CD4-positive, alpha-beta memory T cell (primary cell): ENCODE measurements at places on chromosomes 4 and X. TPM values are rescaled to one million over a fixed set of nuclear protein-coding genes. Genes with fewer than 3 reads are reported as not detected.

DNA sequence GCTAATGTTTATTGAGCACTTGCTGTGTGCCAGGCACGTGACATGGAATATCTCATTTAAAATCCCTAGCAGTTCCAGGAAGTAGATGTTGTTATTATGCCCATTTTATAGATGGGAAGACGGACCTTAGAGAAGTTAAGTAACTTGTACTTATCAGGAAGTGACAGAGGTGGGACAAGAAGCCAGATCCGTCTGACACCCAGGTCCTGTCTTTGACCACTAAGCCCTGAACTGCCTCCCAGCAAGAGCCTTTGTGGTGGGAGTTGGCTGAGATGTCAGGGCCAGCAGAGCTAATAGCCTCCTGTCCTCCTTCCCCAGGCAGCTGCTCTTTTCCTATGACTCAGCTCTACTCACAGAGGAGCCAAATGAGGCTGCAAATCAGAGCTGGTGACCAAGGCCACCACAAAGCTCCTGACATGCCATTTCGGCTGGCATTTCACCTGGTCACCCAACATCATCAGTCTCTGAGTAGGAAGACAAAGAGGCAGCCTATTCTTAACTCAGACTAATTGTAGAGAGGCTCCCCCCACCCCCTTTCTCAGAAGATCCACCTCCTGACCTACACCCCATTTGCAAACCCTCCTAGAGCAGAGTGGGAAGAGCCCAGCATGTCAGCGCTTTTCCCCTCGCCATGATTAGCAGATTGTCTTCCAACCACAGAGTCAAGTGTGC lies 175.1 kb upstream of the KIT start:
- no peak overlapping the region for H3K4me3 ChIP-seq
- H3K36me3 ChIP-seq, result no peaks in the 10 kb centered on the region
- no peaks in the 10 kb centered on the region for H3K27me3 ChIP-seq

GRCh38 chrX:49171752-49172279 lies at the start of gene PLP2:
Gene PLP2, plus strand, starts transcription at chrX:49171898. Its CDS starts 103 bp downstream, at chrX:49172001.
- peaks cover 32% of the 10 kb centered on the region for H3K4me1 ChIP-seq
- peak within 1 kb of the TSS; percentile 76 for H3K27ac ChIP-seq
- H3K27me3 ChIP-seq, result no peaks in the 10 kb centered on the region
- peaks cover 10% of the 10 kb centered on the region for H3K36me3 ChIP-seq

- no peaks in the 10 kb centered on the region for H3K36me3 ChIP-seq
- no peaks in the 10 kb centered on the region for H3K4me1 ChIP-seq
- DNase-seq, result no peak
- H3K27ac ChIP-seq, result no peak overlapping the region
Measured at GRCh38 chr4:7323872-7324650, 110.7 kb downstream of the PSAPL1 start.

GRCh38 chr4:20042769-20043168 lies 208.9 kb upstream of the SLIT2 start:
- H3K4me3 ChIP-seq, result no peak overlapping the region
- H3K4me1 ChIP-seq, result no peaks in the 10 kb centered on the region
- no peaks in the 10 kb centered on the region for H3K36me3 ChIP-seq
- no peaks in the 10 kb centered on the region for H3K27me3 ChIP-seq
- no peak for DNase-seq
- H3K27ac ChIP-seq, result no peak overlapping the region

DNA sequence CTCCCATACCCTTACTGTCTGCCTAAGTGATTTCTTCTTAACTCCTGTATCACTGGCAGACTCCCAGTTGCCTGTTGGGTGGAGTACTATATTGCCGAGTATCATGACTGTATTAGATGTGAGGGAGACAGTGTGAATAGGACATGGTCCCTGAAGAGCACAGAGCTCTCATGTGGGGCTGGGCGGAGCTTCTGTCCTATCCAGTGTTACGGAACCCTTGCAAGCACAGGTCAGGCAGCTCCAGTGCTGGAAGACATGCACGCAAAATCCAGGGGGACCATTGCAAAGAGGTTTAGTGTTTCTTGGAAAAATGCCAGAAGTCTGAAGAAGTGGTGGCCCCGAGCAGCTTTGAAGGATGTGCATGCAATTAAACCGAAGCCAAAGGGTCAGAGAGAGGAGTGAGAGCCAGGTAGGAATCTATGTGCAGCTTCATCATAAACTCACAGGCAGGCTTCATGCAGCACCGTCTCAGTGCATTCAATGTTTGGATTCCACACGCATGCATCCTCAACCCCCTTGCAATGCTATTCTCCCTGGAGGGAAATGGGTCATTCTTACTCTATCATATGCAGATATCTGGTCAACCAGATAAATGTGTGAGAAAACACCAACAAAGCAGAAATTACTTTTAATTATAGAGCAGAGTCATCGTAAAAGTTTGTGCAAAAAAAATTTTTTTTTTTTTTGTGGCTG lies 49.7 kb upstream of the DHRSX start:
- H3K27ac ChIP-seq, result no peak overlapping the region
- H3K4me1 ChIP-seq, result no peaks in the 10 kb centered on the region
- no peak overlapping the region for H3K4me3 ChIP-seq
- no peaks in the 10 kb centered on the region for H3K36me3 ChIP-seq
- H3K27me3 ChIP-seq, result no peaks in the 10 kb centered on the region

- no peak for DNase-seq
- no peaks in the 10 kb centered on the region for H3K27me3 ChIP-seq
- H3K4me1 ChIP-seq, result no peaks in the 10 kb centered on the region
- H3K27ac ChIP-seq, result no peak overlapping the region
- H3K36me3 ChIP-seq, result no peaks in the 10 kb centered on the region
Measured at GRCh38 chr4:85407546-85407945, 67.4 kb upstream of the ARHGAP24 start.

- no peak for DNase-seq
- no peaks in the 10 kb centered on the region for H3K4me1 ChIP-seq
- H3K27me3 ChIP-seq, result no peaks in the 10 kb centered on the region
- no peak overlapping the region for H3K4me3 ChIP-seq
- no peak overlapping the region for H3K27ac ChIP-seq
- no peaks in the 10 kb centered on the region for H3K36me3 ChIP-seq
Measured at GRCh38 chr4:5823542-5824211, 69.2 kb downstream of the CRMP1 start.

DNA sequence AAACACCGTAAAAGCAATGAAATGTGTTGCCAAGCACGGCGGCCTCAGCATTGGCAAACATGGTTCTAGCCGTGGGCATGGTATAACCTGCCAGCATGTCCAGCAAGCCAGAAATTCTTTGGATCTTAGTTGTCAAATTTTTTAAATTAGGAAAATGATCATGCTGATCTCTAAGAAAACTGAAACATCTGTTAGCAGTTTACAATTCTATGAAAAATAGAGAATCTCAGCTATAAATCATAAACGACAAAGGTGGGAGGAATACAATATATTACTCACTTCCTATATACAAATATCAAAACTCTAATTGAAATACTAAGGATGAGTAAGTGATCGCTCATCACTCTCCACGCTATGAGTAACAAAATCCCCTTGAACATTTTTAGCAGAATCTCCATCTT lies 130.3 kb downstream of the ADGRA3 start:
- H3K4me3 ChIP-seq, result no peak overlapping the region
- H3K27me3 ChIP-seq, result no peaks in the 10 kb centered on the region
- no peaks in the 10 kb centered on the region for H3K4me1 ChIP-seq
- no peak for DNase-seq

DNA sequence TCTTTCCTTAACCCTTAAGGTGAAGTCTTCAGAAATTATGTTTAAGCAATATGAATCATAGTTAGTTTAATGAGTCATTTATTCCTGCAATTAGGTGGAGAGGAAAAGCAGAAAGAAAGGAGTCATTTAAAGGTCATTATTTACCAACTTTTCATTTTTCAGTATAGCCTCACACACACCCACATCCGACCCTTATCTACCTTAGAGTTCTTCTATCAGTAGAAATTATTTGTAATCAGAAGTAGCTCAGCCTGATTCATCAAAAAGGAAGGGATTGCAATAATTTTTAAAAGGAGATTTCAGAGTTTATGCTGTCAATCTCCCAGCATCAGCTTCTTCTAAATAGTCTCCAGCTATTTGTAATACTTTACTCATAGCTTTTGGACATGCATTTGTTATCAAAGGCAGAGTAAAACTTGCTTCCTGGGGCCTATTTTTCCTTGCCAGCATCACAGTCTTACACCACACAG lies 5.9 kb downstream of the ANXA10 start:
- no peaks in the 10 kb centered on the region for H3K36me3 ChIP-seq
- no peak for DNase-seq
- no peaks in the 10 kb centered on the region for H3K4me1 ChIP-seq

DNA sequence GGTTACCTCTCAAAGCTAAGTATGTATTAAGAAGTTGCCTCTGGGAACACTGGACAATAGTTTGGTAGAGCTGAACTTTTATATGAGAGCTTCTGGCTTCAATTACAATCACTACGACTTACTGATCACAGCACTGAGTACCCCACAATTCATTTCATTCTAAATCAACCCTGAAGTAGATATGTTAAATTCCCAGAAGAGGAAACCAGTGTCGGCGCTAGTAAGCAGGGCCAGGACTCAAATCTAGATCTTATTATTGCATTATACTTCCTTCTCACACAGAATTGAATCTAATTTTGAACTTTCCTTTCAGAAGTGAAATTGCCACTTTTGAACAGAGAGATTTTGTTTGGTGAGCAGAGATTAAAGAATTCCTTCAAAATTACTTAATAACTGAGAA lies 41.8 kb downstream of the HUWE1 start:
- DNase-seq, result no peak
- no peak overlapping the region for H3K27ac ChIP-seq
- no peaks in the 10 kb centered on the region for H3K27me3 ChIP-seq
- H3K4me1 ChIP-seq, result no peaks in the 10 kb centered on the region

DNA sequence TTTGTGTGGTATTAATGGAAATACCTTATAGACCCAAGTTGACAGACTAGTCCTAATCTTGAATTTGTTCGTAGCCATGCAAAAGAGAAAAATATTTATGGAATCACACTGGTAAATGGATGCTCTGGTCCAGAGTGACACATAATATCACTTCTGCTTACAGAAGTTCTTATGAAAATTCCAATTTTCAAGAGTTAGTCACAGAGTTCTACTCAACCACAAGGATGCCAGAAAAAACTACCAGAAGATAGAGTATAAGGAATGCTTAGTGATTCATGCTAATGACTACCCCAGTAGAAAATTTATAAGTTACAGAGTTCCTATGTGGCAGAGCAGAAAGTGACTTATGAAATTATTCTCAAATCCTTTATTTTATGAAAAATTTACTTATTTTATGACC lies 1384.8 kb downstream of the FAM133A start:
- no peak for DNase-seq
- no peaks in the 10 kb centered on the region for H3K36me3 ChIP-seq
- no peaks in the 10 kb centered on the region for H3K27me3 ChIP-seq
- H3K4me1 ChIP-seq, result no peaks in the 10 kb centered on the region

GRCh38 chr4:28313729-28314713 lies 1453.4 kb downstream of the STIM2 start:
- H3K27ac ChIP-seq, result no peak overlapping the region
- no peak for DNase-seq
- H3K4me3 ChIP-seq, result no peak overlapping the region
- no peaks in the 10 kb centered on the region for H3K36me3 ChIP-seq

- DNase-seq, result no peak
- no peak overlapping the region for H3K4me3 ChIP-seq
- no peaks in the 10 kb centered on the region for H3K27me3 ChIP-seq
- H3K36me3 ChIP-seq, result no peaks in the 10 kb centered on the region
Measured at GRCh38 chr4:89739311-89739988, 97.5 kb downstream of the SNCA start.

- DNase-seq, result no peak
- H3K4me3 ChIP-seq, result no peak overlapping the region
- no peaks in the 10 kb centered on the region for H3K36me3 ChIP-seq
- no peaks in the 10 kb centered on the region for H3K4me1 ChIP-seq
- no peak overlapping the region for H3K27ac ChIP-seq
- H3K27me3 ChIP-seq, result no peaks in the 10 kb centered on the region
Measured at GRCh38 chr4:121448231-121448630, 67.4 kb upstream of the QRFPR start.

GRID2 gene
- total RNA-seq, result not detected

VMA21 gene
- total RNA-seq, result 28.6 TPM

WAS gene
- total RNA-seq, result 110 TPM

KCND1 gene
- total RNA-seq, result 1.9 TPM

C4orf46 gene
- total RNA-seq, result 4.0 TPM
